ENCODE measurements at places on chromosomes 6 and 20.

GRCh38 chr20:49230021-49230420 is 10.8 kb downstream of the DDX27 start:
- no peak for DNase-seq

DNA sequence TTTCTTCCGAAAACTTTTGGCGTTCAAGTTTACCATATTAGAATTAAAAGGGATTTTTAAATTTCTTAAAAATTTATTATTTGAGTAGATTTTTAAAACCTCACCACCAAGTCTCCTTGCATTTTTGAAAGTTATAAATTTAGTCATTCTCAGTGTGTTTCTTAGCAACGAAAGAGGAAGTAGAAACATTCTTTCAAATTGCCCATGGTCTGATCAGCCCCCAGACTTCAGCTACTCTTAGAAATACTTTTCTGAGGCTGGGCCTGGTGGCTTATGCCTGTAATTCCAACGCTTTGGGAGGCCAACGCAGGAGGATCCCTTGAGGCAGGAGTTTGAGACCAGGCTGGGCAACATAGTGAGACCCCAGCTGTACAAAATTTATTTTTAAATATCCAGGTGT is 15.1 kb upstream of the RTF2 start:
- peak; percentile 64 for DNase-seq

GRCh38 chr6:113843500-113844073 is 13.6 kb upstream of the MARCKS start:
- DNase-seq = no peak

DNA sequence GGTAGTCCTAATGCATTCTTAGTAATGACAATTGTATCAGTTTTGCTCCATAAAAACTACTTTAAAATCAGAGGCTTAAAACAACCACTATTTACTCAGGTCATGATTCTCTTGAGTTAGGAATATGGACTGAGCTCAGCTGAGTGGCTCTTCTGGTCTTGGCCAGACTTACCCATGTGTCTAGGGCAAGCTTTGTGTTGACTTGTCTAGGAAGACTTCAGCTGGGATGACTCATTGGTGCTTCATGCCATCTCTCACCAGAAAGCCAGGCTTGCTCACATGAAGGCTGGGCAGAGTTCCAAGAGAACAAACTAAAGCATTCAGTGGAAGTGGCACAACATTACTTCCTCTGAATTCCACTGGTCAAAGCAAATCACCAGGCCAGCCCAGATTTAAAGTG is 155.3 kb downstream of the DHX35 start:
- DNase-seq = peak; percentile 9

- DNase-seq = no peak
These were observed 577 bp downstream of the SASH1 start for GRCh38 chr6:148343047-148343782.

DNA sequence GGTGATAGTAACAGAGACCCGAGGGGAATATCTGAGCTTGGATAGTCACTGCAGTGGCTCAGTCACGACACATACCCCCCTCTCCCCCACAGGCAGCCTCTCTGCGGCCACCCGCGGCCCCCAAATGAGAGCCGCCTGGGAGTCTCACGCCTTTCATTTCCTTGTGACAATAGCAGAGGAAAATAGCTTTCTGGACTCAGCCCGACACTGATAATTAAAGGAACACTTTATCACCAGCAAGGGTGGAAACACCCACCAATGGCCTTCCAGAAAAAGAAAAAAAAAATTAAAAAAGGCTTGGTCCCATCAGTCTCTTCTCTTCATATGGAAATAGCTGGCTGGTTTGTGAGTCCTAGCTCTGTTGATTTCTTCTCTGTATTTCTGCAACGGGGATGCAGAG is 35.1 kb upstream of the KCNG1 start:
- no peak for DNase-seq

DNA sequence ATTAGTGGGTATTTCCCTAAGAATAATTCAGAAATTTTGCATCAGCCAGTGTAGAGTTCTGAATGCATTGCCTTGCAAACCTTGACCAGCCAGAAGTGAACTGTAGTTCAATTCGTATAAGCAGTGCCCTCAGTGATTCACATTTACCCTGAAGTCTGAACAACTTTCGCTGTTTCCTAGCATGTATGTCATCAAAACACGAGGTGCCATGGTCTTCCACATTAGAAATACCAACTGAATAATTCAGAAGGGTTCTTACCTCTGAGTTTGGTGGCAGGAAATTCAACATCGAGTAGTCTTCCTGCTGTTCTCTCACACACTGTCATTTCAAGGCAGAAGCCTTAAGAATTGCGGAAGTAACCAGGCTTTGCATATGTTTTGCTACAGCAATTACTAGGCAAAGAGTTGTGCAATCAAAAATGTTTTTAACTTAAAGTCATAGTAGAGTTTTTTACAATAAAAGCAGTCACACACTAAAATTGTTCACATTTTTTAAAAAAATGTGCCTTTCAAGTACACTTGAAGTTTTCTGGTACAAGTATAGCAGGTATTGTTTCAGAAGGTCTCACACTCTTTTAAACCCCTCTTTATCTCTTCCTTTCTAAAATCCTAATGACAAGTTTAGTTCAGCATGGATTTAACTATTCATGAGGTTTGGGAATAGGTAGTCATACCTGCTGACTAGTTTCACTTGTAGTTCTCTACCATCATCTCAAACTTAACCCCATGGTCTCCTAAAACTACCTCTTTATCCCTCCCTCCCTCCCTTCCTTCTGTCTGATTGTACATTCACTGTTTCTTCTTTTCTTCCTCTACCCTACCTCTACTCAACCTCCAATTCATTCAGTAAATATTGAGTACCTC is 118.3 kb downstream of the STXBP5 start:
- DNase-seq = peak; percentile 89

- no peak for DNase-seq
These were observed 239.1 kb downstream of the CDC5L start for GRCh38 chr6:44626616-44627015.

DNA sequence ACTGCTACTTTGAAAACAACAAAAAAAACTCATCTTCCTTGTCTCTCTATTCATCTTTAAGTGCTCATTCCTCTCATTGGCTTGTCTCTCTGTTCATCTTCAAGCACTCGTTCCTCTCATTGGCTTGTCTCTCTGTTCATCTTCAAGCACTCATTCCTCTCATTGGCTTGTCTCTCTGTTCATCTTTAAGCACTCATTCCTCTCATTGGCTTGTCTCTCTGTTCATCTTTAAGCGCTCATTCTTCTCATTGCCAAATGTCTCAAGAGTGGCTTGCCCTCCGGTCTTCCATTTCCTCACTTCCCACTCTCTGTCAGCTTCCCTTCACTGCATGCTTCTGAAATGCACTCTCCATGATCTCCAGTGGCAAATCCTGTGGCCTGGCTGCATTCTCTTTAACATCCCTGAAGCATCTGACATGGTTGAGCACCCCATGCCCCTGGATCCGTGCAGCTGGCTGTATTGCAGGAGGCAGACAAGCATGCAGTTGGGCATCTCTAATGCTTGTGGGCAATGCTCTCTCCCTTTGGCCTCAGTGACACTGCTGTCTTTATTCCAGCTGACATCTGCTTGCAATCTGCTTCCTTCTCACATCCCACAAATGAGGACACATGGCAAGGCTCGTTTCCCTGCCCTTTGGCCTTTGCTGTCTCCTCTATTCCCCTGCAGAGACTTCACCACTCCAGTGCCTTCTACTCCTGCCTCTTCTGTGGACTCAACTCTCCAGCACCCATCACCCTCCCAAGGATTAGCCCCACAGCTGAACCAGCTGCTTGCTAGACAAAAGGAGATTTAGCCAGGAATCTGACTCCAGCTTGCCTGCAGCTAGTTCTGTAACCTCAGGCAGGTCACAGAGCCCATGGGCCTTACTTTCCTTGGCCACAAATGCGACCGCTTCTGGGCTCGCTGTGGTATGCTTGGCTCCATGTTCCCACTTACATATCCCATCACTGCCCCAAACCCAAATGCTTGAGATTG is 143.2 kb upstream of the SNX9 start:
- no peak for DNase-seq

- DNase-seq = no peak
These were observed 135.0 kb downstream of the CARMIL1 start for GRCh38 chr6:25414168-25414567.

DNA sequence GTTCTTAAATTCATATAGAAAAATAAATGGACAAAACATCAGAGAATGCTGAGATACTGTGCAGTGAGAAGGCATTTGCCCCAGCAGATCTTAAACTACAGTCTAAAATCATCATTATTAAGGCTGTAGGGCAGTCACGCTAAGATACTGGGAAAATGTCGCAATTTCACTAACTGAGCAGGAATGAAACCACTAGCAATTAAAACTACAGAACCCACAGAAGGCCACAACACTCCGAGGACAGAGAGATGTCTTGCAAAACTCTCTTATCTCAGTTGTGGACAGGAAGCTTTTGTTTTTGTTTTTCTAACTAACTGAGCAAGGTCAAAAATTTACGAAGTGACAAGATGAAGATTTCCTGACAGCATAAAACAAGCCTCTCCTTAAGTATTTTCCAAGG is 18.2 kb downstream of the GNAS-AS1 start:
- no peak for DNase-seq

- DNase-seq = no peak
These were observed 208.1 kb upstream of the AGPAT4 start for GRCh38 chr6:161481786-161482516.

GRCh38 chr20:64137598-64138031 is 26.6 kb upstream of the MYT1 start:
- DNase-seq = no peak

DNA sequence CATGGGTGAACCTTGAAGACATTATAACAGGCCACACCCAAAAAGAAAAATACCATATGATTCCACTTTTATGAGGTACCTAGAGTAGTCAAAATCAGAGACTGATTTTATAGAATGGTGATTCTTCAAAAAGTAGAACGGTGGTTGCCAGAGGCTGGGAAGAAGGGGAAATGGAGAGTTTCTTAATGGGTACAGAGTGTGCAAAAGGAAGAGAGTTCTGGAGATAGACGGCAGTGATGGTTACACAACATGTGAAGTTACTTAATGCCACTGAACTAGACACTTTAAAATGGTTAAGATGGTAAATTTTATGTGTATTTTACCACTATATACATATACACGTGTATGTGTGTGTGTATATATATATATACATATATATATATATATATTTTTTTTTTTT is 80.8 kb downstream of the PRND start:
- peak; percentile 56 for DNase-seq

DNA sequence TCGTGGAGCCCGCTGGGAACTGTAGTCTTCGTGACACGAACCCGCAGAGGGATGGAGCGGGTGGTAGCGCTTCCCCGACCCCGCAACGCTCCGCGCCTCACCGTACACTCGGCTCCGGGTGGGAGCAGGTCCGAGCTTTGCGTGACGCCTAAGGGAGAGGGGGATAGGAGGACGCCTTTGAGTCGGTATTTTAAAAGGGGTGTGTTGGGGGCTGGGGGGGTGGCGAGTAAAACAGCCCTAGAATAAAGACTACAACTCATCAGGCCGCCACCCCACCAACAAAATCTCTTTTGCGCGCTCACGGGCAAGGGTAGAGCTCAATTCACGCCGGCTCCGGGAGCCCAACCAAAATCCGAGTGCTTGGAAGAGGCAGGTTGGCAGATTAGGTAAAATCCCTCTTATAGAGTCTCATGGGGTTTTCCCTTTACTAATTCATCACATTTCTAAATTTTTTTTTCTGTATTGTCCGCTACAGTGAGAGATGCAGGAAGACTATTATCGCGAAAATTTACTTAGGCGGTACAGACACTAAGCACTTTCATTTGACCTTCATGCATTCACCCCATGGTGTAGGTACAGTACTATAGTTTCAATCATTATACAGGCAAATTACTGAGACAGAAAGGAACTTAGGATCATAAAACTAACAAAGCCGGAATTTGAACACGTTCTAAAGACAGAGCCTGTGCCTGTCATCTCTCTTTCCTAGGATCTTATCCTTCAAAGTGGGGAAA is 706 bp upstream of the SNX14 start:
- DNase-seq = peak; percentile 31

GRCh38 chr20:23889775-23890187 is 10.2 kb upstream of the CST5 start:
- DNase-seq = peak; percentile 48

DNA sequence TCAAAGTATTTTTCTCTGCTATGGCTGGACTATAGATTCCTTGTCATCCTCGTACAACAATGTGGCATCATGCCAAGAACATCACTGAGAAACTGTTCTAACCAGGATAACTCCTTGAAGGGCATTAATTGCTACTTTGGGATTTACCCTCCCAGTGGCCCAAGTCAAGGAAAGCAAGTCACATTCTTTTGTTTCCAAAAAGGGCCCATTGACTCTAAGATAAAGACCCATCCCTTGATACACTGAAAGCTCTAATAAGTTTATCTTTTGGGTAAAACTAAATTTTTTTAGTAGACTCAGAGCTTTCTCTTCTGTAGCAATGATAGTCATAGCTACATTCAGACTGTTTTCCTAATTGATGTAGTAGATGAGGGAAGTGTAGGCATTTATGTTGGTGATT is at the start of gene OR2J3:
TSS of gene OR2J3 (plus strand) at position 301 of the 400 bp plus-strand sequence. CDS start 3,833 bp downstream, outside the sequence.
- no peak for DNase-seq

- DNase-seq = no peak
These were observed 27.5 kb downstream of the ORC3 start for GRCh38 chr6:87617405-87617804.

- no peak for DNase-seq
These were observed 70.7 kb downstream of the PRDM1 start for GRCh38 chr6:106156863-106157262.

DNA sequence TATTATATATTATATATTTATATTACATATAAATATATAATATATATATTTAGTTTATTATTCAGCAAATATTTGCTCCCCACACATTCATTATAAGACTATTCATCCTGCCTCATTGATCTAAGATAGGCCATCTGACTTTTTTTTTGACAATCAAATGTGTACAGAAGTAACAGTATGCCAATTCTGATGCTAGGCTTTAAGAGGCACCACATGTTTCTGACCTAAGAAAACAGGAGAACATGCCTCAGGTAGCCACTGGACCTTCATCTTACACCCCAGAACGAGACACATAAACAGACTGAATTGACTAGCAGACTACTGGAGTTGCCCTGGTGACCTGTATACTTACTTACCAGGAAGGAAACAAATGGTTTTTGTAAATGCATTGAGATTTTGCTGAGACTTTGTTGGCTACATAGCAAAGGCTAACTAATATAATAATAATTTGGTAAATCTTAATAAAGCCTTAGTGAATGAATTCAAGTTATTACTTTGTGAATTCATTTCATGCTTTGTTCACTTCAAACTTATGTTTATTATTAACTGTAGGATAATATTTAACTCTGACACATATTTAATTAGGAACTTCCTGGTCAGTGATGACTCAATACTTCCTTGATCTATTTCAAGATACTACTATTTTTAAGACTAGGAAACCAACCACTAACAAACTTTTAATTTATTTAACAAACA is 13.4 kb upstream of the MYO6 start:
- peak; percentile 22 for DNase-seq

- DNase-seq = no peak
These were observed 13.5 kb downstream of the KCNK17 start for GRCh38 chr6:39300739-39301138.

DNA sequence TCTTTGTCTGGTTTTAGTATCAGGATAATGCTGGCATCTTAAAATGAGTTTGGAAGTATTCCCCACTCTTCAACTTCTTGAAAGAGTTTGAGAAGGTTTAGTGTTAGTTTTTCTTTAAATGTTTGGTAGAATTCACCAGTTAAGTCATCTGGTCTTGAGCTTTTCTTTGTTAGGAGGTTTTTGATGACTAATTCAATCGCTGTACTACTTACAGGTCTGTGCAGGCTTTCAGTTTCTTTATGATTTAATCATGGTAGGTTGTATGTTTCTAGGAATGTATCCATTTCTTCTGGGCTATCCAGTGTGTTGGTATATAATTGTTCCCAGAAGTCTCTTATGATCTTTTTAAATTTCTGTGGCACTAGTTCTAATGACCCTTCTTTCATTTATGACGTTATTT is 215.5 kb downstream of the LRFN2 start:
- no peak for DNase-seq

GRCh38 chr20:64001607-64002011 is 20.7 kb downstream of the PRPF6 start:
- no peak for DNase-seq

Measured in inflammatory macrophage treated with lipopolysaccharide for 1 hour (primary cell).